ENCODE measurements at places on chromosomes 16 and 17.

- no peak for DNase-seq
Observed at GRCh38 chr17:36213695-36214094, 2.8 kb downstream of the CCL4L2 start.

DNA sequence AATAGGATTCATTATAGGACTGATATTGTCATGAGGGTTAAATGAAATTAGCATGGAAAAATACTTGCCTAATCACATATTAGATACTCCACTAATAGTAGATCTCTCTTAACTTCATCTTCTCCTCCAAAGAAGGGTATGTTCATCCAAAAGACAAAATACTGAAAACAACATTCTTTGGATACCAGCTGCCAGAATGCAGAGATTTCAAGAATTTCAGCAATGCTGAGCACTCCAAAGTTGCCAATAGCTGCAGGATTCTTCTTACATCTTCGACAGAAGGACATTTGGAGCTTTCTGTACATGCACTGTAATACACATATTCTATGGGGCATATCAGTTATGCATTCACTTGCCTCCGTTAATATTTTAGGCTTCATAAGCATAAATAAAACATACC lies 436.5 kb downstream of the HAPSTR1 start:
- DNase-seq, result no peak

GRCh38 chr16:53515259-53515658 lies 12.2 kb upstream of the AKTIP start:
- DNase-seq, result no peak

GRCh38 chr16:22670551-22671041 lies 143.4 kb upstream of the HS3ST2 start:
- peak; percentile 5 for DNase-seq

DNA sequence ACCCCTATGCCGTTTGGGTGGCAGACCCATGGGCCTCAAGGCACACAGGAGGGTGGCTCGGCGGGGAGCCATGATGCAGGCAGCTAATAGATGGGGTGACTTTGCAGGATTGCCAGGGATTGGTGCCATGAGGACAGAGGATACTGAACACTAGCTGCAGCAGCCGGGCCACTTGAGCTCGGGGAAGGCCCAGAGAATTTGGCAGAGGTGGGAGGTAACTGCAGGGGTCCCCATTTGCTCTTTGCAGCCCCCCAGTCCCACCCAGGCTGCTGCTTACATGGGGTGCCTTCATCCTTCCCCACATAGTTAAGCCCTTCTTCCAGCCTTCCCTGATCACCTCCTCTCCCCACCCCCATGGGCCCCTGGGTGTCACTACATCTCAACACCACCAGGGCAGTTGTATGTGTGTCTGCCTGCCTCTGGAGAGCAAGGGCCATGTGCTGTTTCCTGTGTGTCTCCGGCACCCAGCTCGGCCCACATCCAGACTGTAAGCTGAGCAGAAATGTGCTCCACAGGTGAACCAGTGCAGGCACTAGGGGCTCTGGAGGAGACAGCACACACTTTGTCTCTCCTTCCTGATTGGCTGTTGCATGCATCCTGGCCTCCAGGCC lies 52.0 kb downstream of the SREBF1 start:
- DNase-seq, result no peak

GRCh38 chr17:44216173-44216572 lies 3.3 kb downstream of the UBTF start:
- no peak for DNase-seq

GRCh38 chr17:10612957-10613744 lies 44.0 kb downstream of the MYH3 start:
- DNase-seq, result no peak

DNA sequence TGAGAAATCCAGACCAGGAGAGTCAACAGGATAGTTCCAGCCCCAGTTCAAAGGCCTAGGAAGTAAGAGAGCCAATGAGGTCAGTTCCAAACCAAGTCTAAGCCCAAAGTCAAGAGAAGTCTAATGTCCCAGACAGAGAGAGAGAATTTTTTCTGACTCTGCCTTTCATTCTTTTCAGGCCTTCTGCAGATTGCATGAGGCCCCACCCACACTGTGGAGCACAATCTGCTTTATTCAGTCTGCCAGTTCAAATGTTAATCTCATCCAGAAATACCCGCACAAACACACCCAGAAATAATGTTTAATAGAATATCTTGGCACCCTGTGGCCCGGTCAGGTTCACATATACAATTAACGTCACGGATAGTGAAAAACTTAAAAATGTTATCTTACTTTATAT lies 962.4 kb upstream of the SOX9 start:
- DNase-seq, result no peak

GRCh38 chr16:59173408-59173831 lies 439.3 kb upstream of the GOT2 start:
- no peak for DNase-seq

GRCh38 chr17:8126491-8127066 lies 2.7 kb upstream of the HES7 start:
- no peak for DNase-seq

GRCh38 chr17:38735161-38735997 lies 5.2 kb downstream of the CISD3 start:
- peak; percentile 51 for DNase-seq

DNA sequence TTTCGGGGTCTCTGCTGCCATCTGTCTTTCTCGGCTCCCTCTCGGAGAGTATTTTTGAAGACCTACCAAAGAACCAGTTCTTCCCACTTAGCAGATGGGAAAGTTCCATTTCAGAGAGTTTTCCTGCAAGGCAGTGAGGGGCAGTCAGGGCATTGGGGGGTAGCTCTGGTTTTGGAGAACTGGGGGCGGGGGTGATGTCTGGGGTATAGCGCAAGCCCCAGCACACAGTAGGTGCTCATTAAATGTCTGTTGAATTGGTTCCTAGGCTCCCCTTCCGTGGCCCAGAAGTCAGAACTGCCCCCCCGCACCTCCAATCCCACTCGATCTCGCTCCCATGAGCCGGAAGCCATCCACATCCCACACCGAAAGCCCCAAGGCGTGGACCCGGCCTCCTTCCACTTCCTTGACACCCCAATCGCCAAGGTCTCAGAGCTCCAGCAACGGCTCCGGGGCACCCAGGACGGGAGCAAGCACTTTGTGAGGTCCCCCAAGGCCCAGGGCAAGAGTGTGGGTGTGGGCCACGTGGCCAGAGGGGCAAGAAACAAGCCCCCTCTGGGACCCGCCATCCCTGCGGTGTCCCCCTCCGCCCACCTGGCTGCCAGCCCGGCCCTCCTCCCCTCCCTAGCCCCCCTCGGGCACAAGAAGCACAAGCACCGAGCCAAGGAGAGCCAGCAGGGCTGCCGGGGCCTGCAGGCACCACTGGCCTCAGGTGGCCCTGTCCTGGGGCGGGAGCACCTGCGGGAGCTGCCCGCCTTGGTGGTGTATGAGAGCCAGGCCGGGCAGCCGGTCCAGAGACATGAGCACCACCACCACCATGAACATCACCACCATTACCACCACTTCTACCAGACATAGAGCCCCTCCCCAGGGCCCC lies 47.9 kb downstream of the SNX20 start:
- no peak for DNase-seq

DNA sequence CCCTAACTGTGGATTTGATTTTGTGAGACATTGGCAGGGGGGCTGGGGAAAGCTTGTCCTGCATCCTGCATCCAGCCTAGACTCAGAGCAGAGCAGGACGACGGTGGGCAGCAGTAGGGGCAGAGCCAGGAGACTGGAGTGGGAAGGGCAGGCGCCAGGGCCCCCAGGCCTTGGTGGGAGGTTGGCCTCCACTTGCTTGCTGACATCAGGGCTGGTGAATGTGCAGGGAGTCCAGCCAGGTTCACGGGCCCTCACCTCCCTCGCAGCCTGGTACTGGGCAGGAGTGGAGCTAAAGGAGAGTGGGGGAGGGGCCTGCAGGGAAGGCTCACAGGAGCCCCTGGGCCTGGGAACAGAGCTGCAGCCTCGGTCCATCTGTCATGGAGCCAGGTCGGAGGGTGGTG lies 2.2 kb upstream of the SMTNL2 start:
- DNase-seq, result no peak

- DNase-seq, result no peak
Observed at GRCh38 chr17:73228748-73229236, 32.9 kb downstream of the CPSF4L start.

DNA sequence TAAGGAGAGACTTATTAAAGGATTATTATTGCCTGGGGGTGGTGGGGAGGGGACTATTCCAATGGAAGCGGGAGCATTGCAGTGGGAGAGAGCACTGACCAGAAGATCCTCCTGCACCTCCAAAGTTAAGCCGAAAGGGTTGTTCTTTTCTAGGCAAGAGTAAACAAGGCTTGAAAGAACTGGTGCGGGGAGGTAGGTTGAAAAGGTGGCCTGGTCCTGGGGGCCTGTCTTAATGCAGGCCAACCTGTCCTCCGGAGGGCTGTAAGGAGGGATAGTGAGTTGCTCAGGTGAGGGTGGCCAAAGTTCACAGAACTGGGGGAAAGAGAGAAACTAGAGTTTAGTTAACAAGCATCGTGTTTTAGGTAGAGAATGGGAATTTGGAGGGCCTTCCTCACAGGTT lies 65.3 kb downstream of the RAB11FIP4 start:
- DNase-seq, result no peak

DNA sequence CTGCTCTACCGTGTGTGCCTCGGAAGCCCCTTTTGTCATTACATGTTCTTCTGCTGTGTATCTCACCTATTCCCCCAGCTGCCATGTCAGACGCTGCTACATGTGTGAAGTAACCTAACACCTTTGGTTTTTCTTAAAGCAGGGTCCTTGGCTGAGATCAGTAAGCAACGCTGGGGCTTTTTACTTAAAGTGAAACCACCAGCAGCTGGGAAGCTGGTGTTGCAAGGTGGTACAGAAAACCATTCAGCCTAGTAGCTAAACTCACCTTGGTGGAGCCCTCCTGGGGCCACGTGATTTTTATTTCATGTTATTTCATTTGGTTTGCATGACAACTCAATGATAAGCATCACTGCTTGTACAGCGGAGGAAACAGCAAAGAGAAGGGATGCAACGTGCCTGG lies 62.6 kb downstream of the PLCG2 start:
- DNase-seq, result no peak

DNA sequence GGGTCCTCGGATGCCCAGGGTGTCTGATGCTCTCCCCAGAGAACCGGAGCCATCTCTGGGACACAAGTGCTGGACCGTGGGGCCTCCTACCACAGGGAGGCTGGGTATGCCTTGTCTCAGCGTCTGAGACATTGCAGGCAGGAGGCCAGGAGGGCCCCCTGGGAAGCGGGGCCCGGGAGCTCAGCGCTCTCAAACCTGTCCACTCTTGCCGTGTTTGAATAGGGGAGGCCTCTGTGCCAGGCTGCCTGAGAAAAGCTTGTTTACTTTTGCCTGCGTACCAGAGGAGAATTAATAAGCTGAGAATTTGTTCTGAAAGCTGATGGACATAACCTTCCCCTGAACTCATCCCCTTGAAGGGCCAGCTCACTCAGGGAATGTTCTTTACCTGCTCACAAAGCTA lies 163.8 kb downstream of the NTN1 start:
- DNase-seq, result no peak

GRCh38 chr17:45200701-45201100 lies 21.0 kb upstream of the FMNL1 start:
- no peak for DNase-seq

DNA sequence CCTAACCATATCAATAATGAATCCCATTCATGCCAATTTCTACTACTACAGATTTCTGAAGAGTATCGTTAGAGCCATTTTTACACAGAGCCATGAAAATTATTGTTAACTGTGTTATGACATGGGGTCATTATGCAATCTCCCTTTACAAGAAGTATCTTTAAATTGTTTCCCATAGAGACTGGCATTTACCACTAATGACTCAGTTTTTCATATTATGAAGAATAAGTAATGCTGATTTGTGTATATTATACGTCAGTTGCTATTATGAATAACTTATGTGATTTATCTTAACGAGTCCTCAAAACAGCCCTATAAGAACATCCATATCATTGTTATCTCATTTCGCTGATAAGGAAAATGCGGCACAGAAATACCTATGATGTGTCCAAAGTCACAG lies 173.8 kb downstream of the KCNJ2 start:
- DNase-seq, result no peak

DNA sequence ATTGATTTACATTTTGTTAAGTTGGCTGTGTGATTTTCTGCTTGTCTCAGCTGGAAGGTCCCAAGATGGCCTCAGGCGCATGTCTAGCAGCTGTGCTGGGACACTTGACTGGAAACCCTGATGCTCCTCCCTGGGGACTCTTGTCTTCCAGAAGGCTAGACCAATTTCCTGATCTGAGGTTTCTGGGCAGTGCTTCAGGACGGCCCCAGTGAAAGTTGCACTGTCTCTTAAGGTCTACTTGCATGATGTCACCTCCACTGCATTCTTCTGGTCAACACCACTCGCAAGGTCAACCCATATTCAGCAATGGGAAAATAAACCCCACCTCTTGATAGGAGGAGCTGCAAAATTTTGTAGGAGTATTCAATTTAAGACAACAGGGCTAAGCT lies 116.0 kb downstream of the SALL1 start:
- no peak for DNase-seq

GRCh38 chr17:42163696-42164407 lies 9.1 kb upstream of the RAB5C start:
- DNase-seq, result no peak

GRCh38 chr16:2742323-2743006 lies 10.0 kb upstream of the SRRM2 start:
- no peak for DNase-seq

DNA sequence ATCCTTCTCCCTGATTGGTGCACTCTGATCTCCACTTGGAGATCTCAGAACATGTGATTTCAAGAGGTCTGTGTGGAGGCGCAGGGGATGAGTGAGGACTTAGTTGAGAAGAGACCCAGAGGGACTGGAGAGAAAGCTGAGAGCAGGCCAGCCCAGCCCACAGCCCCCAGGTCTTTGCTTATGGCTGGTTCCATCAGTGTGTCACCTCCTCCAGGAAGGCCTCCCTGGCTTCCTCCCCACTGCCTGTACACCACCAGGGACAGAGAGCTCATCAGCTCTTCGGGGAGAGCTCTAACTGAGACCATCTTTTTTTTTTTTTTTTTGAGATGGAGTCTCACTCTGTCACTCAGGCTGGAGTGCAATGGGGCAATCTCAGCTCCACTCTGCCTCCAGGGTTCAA lies 3.4 kb downstream of the P2RX1 start:
- DNase-seq, result no peak

GRCh38 chr17:7405350-7406234 lies 1.7 kb upstream of the TMEM256 start:
- DNase-seq, result peak; percentile 47

Data from nucleus accumbens (tissue), 56 donors.